ENCODE measurements at places on chromosomes 4 and X. TPM values are rescaled to one million over a fixed set of nuclear protein-coding genes. Genes with fewer than 3 reads are reported as not detected.

HSFX3 gene
- total RNA-seq = not detected

TENM3 gene
- 3.0 TPM for total RNA-seq

GRCh38 chr4:114694770-114695169 is 96.2 kb downstream of the UGT8 start:
- DNase-seq = no peak

DNA sequence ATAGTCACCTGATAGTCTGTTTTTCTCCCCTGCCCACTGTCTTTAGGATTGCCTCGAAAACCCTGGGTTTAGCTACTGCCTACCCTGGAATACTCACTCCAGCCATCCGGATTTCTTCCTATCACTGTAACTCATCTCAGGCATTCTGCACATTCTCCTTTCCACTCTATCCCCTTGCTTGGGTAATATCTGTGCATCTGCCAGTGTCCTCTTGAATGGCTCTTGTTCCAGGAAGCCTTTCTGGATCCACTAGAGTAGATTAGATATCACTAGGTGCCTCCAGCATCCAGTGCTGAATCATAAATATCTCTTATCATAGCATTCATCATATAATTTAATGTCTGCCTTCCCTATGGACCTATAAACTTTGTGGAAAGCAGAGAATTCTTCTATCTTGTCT is 17.1 kb upstream of the GALNT7 start:
- DNase-seq = no peak

GRCh38 chr4:166259081-166259480 is 386.0 kb downstream of the TLL1 start:
- no peak for DNase-seq

GRCh38 chrX:3529466-3530010 is 183.1 kb upstream of the MXRA5 start:
- DNase-seq = no peak

All from Right ventricle myocardium superior (tissue), 1 donor.